ENCODE measurements at places on chromosomes 6 and 20.

- DNase-seq, result no peak
Observed at GRCh38 chr6:157267654-157268053, 55.7 kb downstream of the TMEM242 start.

DNA sequence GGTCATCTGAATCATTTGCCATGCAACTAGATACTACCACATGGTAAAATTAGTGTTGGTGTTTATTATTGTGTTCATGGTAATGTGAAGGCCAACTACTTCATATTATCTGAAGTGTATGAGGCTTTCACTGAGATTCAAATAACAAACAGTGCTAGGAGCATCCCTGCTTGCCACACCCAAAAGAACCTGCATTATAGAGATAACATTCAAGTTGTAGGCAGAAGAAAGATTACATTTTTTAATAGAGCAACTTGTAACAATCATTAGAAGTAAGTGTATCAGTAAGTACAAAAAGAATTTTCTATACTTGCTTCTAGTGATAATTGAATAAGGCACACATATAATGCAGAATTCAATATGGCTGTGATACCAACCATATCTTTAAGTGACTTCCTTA is 49.8 kb downstream of the BCKDHB start:
- no peak for DNase-seq

DNA sequence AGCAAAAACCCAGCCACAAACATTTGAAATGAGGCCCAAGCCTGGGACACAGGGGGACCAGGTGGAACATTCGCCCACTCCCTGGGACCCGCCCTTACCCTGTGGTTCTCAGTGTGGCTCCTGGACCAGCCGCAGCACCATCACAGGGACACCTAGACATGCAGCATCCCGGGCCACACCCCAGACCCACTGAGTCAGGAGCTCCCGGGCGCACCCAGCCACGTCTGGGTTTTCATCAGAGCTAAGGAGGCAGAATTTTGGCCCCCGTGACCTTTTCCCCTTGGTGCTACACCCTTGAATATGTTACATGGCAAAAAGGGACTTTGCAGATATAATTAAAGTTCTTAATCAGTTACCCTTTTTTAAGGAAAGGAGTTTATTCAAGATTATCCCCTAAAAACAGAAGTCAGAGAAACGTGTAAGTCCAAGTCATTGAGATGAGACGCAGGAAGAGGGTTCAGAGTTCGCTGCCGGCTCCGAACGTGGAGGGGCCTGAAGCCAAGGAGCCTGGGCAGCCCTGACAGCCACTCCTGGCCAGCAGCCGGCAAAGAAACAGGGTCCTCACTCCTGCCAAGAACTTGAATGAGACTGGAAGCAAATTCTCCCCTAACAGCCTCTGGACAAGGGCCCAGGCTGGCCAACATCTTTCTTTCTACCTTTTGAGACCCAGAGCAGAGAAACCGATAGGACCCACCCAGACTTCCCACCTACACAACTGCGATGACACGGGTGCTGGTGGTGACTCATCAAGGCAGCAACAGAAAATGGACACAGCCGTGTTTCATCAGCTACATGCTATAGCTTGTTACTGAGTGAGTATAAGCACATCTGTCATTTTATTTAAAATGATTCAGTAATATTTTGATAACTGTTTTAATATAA is 25.3 kb downstream of the BFSP1 start:
- DNase-seq, result peak; percentile 62

- peak; percentile 5 for DNase-seq
Observed at GRCh38 chr6:39389484-39389767, 66.9 kb upstream of the KCNK16 start.

DNA sequence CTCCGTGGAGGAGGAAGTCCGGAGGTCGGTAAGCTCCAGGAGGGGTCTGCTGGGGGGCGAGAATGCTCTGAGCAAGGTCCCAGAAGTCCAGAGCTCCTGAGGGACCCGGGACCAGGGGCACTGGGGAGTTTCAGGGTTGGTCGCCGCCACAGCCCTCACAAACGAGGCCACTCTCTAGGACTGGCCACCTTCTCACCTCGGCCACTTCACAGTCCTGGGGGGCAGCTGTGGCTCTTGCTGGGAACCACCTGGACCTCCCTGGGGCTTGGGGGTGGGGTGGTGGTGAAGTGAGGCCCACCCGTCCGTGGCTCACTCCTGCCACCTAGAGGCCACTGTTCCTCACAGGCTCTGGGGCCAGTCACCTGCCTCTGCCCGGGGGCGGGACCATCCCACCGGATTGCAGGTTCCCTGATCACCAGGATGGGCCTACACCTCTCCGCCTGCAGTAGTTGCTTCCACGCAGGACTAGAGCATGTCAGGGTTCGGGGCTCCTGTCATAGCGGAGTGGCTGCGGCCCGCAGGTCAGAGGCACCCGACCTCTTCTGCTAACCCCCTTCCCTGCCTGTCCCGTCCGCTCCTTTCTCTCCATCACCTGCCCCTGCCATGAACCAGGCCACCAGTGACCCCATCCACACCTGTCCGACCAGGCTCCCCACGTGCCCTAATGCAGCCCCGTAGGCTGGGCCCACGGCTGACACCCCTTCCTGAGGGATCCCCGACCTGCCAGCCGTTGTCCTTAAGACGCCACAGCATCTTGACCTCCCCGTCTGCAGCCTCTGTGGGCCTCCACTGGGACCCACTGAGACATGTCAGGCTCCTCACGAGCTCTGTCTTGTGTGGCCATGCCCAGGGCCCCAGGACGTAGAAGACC is 5.1 kb upstream of the TCEA2 start:
- DNase-seq, result peak; percentile 40

GRCh38 chr6:98530732-98531131 is 303.6 kb upstream of the POU3F2 start:
- DNase-seq, result no peak

GRCh38 chr20:63290677-63291472 is 2.1 kb upstream of the COL20A1 start:
- peak; percentile 28 for DNase-seq

- DNase-seq, result no peak
Observed at GRCh38 chr6:113989675-113990074, 18.7 kb upstream of the HDAC2 start.

DNA sequence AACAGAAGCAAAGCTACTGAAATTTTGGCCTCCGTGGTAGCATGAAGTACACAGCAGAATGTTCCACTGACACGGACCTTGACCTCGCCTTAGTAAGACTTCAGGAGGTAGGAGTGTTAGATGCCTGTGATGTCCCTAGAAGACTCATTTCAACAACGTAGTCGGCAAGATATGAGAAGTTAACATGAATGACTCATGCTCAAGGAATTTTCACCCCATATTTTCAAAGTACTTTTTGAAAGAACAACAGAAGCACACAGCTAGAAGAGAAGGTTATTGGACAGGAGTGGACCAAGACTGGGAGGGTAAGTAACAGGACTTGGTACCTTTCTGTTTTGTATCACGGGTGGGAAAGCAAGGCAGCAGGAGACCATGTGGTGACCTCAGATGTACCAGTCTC is 78.0 kb downstream of the DZANK1 start:
- DNase-seq, result peak; percentile 76

GRCh38 chr6:105681061-105681460 is 278.2 kb upstream of the PREP start:
- no peak for DNase-seq

DNA sequence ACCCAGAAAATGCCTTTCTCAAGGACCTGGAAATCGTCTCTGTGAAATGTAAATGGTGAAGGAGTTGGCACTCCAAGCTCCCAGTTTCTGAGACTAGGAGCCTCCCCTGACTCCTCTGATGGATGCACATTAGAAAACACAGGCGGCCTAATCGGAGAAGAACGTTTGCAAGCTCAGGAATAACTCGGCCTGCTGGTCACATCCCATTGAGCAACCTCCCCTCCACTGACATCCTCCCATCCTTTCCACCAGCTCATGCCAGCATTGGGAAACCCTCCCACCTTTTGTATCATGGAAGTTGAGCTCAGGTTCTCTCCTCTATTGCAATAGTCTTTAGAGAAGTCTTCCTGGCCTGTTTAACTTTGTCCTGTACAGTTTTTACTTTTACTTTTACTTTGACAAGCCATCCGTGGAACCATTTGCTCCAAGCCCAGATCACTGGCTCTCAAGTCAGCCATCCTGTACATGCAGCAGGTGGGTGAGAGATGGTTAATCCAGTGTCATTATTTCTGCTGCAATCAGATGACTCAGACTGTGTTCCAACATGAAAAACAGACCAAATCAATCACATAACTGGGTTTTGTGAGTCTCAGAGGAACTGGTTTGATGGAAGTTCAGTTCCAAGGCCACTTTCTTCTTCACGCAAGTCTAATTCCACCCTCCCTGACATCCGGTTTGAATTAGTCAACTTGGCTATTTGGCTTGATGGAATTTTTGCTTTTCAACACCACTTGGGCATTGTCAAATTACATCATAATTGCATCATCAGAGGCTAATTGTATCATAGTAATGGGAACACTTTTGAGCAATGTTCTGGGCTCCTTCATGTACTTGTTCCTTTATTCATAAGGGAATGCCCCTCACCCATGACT is 619.4 kb upstream of the CDH4 start:
- no peak for DNase-seq

DNA sequence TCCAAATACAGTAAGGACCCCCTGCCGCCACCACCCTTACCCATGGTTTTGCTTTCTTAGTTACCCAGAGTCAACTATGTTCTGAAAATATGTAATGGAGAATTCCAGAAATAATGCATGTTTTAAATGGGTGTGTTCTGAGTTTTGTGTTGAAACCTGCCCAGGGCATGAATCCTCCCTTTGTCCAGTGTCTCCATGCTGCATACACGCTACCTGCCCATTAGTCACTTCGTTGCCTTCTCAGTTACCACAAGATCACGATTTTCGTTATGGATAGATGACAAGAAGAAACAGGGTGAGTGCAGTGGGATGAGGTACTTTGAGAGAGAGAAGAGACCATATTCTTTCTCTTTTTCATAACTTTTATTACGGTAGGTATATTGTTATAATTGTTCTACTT is 10.6 kb downstream of the FARS2 start:
- DNase-seq, result no peak

- DNase-seq, result no peak
Observed at GRCh38 chr20:32509639-32510066, 75.5 kb downstream of the NOL4L start.

DNA sequence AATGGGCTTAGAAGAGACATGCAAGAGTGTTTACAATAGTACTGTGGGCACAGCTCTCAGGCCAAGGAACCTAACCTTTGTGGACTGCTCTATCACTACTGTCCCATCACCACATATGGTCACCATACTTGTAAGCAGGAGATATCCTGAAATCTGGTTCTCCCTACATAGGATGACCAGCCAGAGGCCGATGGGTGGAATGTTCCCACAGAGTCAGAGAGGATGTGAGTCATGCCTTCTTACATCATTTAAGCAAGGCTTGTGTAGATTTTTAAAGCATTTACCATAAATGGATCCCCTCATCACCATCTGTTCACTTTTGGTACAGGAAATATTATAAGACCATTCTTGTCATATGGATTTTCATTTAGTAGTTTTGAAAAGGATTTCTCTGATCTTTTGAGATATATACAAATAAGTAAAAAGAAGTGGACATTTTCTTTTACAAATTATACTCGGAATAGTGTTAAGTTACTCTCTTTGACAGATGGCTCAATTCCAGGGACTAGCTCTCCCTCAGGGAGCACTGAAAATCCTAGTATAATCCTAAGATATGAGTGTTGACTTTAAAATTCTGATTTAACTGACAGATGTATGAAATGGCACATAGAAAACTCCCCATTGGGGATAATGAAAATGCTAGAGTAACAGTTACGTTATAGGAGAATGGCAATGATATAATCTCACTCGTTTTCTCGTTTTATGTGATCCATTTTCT is 6.6 kb downstream of the HTR1B start:
- peak; percentile 98 for DNase-seq

DNA sequence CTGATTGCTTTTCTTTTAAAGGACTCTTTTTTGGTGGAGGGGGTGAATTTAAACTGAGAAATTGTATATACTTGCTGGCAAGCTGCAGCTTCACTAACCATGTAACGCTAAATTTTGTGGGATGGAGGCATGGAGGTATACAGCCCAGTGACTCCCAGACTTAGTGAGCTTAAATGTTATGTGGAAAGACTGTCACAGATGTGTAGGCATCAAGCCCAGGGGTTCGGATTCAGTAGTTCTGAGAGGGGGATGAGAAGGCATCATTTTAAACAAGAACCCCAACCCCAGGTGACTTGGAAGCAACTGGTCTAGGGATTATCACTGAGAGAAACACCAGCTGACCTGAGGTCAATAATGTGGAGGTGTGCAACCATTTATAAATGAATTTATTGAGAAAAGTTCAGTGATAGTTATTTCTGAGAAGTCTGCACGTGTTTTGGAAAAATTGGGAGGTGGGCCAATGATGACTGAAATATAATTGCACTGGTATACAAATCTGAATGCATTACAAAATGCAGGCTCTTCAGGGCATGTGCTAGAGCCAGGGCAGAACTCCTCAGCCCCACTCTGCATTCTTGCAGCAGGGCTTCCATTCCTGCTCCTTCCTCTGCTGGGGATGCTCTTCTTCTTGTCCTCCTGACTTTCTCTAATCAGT is 26.9 kb downstream of the RFPL4B start:
- DNase-seq, result no peak

DNA sequence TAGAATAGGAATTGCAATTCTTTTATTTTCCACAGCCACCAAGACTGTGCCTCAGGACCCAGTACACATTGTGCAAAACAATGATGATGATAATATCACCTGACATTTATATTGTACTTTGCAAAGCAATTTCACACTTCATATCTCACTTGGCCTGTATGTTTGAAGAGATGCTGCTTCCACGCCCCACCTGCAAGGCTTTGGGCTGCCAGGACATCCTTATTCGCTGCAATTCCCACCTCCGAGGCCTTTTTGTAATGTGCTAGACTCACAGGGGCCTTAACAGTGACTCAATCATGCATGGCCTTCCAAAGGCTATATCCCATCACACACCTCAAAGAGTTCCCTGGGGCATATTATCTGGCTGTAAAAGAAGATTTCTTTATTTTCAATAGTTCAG is 200.9 kb downstream of the MYLK4 start:
- no peak for DNase-seq

DNA sequence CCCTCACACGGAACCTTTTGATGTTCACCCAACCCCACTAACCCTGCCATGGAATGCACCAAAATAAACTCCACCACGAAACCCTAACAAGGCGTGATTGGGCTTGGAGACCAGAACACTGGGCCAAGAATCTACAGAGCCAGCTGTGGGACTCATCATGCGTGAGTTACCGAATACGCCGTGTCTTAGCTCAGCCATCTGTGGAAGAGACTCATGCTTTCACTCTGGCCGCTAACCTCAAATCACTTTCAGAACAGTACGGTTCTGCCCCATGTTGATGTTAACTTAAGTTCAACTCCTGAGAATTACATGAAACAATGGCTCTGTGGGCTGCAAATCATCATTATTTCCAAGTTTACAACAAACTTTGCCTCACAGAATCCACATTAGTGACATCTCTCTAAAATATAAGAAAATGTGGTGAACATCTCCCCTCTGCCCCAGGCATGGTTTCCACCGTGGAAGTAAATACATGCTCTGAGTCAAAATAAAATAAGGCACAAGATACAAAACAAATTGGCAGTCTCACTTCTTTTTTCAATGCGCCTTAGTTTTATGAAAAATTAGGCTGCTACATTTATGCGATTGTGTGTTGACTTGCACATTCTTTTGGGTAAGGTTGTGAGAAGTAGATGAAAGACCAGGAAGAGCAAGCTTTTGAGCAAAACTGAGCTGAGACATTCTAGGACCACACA is 308.9 kb upstream of the EXOC2 start:
- no peak for DNase-seq

GRCh38 chr6:135651964-135652755 is 154.6 kb upstream of the AHI1 start:
- no peak for DNase-seq
